ENCODE measurements at places on chromosomes 3 and 15.
A peak's percentile ranks its signal among the peaks of the same experiment; 100 is the strongest.

GRCh38 chr3:194322678-194323211, 28.4 kb downstream of the CPN2 start:
- peak; percentile 98 for DNase-seq

DNA sequence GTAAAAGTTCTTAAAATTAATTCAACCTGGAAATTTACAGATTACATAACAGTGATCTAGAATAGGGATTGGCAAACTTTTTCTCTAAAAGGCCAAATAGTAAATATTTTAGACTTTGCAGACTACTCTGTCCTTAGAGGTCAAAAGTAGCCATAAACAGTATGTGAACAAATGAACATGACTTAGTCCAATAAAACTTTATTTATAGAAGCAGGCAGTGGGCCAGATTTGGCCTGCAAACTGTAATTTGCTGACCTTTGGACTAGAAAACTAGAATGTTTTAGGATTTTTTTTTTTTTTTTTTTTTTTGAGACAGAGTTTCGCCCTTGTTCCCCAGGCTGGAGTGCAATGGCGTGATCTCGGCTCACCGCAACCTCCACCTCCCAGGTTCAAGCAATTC, 12.1 kb downstream of the SENP8 start:
- no peak for DNase-seq

GRCh38 chr15:32970847-32971246, 223.7 kb downstream of the FMN1 start:
- no peak for DNase-seq

- DNase-seq = peak; percentile 94
Observed at GRCh38 chr3:157128771-157129681, 30.9 kb downstream of the CCNL1 start.

- no peak for DNase-seq
Observed at GRCh38 chr3:68973639-68974038, 39.8 kb downstream of the EOGT start.

DNA sequence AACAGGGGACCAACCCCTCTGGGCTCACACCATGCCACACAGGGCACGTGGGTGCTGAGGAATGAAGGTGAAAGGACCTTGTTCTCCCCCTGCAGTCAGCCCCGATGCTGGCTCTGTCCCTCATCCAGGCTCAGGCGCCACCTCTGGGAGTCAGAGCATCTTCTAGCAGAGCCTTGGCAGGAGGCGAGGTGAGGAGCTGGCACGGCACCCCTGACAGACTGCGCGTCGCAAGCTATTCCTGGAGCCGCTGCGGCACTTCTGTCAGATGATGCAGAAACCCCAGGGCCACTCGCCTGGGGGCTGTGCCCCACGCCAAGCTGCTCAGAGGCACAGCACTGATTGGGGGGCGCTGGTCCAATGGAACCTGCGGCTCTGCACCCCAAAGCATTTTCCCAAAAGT, 62.0 kb downstream of the MGLL start:
- no peak for DNase-seq

All from A172 (cell line).